ENCODE measurements at places on chromosomes 5 and 9.

GRCh38 chr5:9456435-9457042, 89.3 kb downstream of the SEMA5A start:
- no peak for DNase-seq

- DNase-seq: no peak
Observed at GRCh38 chr5:42309865-42310264, 113.4 kb upstream of the GHR start.

GRCh38 chr9:23302281-23302680, 523.8 kb downstream of the ELAVL2 start:
- no peak for DNase-seq

- no peak for DNase-seq
Observed at GRCh38 chr9:81574405-81574804, 114.9 kb downstream of the TLE1 start.

DNA sequence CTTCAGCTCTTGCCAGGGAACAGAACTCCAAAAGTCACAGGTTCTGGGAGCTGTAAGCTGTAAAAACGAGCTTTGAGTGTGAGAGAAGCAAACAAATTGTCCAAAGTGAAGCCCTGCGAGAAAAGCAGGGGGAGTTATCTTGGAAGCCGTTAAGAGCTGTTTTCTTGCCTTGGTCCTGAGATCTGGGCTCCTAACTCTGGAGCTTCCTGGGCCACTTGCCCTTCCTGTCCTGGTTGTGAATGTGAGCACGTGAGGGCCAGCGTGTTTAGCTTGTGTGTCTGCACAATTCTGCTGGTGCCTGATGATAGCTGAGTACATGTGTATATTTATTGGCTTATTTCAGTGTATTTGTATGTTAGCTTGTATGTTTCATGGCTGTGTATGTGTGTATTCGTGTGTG, 40.5 kb downstream of the DAB2IP start:
- DNase-seq: no peak

- peak; percentile 93 for DNase-seq
Observed at GRCh38 chr5:139389701-139390638, at the start of gene MZB1. MZB1 (minus strand) TSS chr5:139389913; CDS start chr5:139389856, 57 bp downstream.

- DNase-seq: no peak
Observed at GRCh38 chr5:55682071-55682470, 30.1 kb downstream of the SLC38A9 start.

DNA sequence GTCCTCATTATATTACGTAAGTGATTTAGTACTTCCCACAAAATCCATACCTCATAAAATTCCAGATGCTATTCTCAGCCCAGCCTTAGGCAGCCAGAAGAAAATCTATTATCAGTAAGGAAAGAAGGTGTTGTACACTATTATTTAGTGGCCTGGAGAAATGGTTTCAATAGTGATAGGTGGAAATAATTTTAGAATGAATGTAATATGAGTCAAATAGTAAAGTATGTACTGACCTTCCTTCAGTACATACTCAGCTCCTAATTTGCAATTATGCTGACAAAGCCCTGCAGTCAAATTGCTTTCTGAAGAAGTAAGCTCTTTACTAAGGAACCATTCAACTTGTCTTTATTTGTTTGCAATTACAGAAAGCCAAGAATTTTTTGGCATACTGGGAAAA, 409.2 kb downstream of the HTR1A start:
- no peak for DNase-seq

GRCh38 chr9:72400866-72401265, 35.9 kb upstream of the ZFAND5 start:
- no peak for DNase-seq

- no peak for DNase-seq
Observed at GRCh38 chr9:13131416-13131815, 148.1 kb downstream of the MPDZ start.

DNA sequence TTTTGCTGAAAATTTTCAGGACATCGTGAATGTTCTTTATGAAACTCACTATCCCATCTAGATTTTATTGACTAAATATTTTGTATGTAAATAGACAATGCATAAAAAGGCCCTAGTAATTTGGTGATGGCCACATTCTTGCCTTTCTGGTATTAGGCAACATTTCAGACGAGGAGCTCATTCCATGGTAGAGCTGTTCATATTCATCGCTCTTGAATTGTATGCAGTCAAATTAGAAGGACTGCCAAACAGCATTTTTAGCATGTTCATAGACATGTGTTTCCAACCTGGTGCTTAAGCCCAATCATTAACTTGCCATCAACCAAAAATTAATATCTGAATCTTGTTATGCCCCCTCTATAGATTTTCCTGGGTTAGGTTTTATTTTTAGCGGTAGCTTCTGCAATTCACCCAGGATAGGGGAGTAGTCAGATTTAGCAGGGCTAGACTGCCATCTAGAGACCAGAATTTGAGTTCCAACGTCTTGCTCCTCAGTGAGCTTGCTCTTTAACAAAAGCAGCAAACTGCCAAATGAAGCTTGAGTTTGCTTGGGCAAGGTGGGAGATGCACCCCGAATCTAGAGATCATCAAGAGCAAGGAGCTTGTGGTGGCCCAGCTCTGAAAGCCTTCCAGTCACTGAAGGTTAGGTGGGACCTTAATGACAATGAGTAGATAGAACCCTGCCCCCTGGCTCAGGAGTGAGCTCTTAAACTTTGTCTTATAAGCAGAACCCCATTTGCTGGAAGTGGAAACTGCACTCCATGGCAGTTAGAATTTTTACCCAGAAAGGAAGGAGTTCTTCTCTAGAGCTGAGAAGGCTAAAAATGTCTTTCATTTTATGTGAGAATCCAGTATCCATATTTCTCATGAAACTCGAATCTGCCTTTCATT, 456.2 kb downstream of the RASEF start:
- peak; percentile 20 for DNase-seq

DNA sequence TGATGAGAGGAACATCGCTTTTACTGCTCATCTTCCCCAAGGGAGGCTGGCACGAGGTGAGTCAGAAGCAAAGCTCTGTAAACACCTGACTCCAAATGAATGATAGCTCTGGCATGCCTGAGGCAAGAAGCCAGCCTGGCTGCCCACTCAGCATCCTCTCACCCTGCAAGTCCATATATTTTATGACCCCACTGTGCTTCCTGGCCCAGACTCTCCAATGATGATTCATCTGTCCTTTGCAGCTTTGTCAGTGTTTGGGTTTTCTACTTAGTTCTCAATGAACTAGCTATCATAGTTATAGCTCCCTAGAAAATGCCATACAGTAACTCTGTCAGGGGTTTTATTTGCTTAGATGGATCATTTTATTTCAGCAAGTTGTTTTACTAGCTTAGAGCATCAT, 52.1 kb upstream of the FSTL4 start:
- DNase-seq: no peak

- DNase-seq: no peak
Observed at GRCh38 chr9:137813651-137814415, 63.7 kb upstream of the CACNA1B start.

- no peak for DNase-seq
Observed at GRCh38 chr9:21968331-21969010, 25.7 kb downstream of the CDKN2A start.

- DNase-seq: no peak
Observed at GRCh38 chr5:103145196-103145595, 25.1 kb downstream of the PPIP5K2 start.

DNA sequence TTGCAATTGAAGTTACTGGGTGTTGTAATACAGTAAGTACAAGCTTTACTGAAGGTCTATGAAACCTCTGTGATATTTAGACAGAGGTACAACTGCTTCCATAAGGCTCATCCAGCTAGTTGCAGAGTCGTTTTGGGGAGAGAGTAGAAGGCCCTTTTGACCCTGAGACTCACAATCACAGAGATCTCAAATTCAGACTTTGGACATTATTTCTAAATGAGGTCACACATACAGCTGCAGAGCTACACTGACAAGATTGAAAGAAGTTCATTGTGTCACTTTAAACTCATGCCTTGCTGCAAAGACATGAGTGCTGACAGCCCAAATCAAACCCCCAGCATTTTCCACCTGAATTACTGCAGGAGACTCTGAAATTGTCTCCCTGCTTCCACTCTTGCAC, 205.9 kb upstream of the TMEM161B start:
- no peak for DNase-seq

- no peak for DNase-seq
Observed at GRCh38 chr9:130845254-130845653, 10.2 kb downstream of the ABL1 start.

DNA sequence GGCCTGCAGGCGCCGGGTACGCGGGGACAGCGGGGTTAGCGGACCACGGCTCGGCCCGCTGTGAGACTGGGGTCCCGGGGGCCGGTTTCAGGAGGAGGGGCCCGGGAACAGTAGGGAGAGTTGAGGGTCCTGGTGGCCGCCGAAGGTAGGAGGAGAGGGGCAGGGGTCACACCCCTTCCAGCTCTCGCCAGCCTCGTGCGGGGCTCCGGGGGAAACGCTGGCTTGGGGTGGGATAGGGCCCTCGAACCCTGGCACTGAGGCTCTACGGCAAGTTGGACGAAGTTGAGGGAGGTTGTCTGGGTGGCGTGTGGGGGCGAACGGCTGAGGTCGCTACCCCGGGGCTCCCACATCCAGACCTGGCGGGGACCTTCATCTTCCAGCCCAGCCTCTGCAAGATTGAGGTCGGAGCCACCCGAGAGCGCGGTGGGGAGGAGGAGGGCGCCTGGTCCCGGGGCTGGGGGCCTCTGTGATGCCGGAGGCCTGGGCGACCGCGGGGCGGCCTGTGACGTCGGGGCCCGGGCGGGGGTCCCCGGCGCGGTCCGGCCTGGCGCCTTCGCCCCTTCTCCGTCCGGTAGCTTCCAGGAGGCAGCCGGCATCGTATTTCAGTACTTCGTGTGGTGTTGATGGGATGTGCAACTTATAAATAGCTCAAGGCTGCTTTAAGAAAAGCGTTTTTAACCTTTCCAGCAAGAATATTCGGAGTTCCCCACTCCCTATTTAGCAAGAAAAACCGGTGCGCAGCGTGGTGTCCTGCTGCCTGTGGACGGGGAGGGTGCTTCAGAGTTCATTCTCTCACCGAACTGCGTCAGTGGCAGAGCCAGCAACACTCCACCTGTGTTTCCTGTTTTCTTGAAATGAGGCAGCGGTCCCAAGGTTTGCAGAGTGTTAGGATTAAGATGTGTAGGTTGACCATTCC, 902 bp downstream of the HABP4 start:
- DNase-seq: peak; percentile 49

DNA sequence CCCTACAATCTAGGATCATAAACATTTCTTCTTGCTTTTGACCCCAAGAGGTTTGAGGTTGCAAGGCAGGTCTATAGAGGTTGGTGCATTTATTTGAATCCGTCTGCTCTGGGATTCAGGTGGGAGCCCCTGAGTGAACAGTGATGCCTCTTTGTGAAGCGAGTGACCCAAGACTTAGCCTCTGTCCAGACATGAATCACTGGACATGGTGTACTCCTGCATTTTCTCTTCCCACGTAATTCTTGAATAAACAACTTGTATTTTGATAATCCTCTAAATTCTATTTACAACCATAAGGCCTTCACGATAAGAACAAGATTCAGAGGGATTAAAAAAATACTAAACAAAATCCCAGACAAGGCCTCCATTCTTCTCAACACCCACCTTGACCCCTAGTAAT, 67.5 kb upstream of the PLPP6 start:
- DNase-seq: no peak

- no peak for DNase-seq
Observed at GRCh38 chr9:36049408-36049807, 12.7 kb downstream of the RECK start.

- no peak for DNase-seq
Observed at GRCh38 chr5:91635950-91636734, 253.0 kb upstream of the ARRDC3 start.

- DNase-seq: no peak
Observed at GRCh38 chr9:2913026-2913425, 69.1 kb upstream of the PUM3 start.

DNA sequence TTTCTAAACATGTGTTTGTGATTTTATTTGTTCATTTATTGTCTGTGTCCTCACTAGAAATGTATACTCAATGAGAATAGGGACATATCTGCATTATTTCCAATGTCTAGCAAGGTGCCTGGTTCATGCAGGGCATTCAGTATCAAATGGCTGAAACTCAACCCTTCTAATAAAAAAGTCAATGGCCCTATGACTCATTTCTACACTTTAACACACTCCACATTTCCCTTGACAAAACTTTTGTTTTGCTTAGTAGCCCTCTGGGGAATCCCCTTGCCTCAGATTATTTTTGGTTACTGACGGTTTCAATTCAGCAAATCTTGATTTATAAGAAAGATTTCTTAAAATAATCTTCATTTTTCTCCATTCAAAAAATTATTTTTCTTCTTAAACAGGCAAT, 206.0 kb upstream of the DMRTA1 start:
- DNase-seq: peak; percentile 45

GRCh38 chr9:79208791-79209396, 362.9 kb upstream of the TLE4 start:
- no peak for DNase-seq

DNA sequence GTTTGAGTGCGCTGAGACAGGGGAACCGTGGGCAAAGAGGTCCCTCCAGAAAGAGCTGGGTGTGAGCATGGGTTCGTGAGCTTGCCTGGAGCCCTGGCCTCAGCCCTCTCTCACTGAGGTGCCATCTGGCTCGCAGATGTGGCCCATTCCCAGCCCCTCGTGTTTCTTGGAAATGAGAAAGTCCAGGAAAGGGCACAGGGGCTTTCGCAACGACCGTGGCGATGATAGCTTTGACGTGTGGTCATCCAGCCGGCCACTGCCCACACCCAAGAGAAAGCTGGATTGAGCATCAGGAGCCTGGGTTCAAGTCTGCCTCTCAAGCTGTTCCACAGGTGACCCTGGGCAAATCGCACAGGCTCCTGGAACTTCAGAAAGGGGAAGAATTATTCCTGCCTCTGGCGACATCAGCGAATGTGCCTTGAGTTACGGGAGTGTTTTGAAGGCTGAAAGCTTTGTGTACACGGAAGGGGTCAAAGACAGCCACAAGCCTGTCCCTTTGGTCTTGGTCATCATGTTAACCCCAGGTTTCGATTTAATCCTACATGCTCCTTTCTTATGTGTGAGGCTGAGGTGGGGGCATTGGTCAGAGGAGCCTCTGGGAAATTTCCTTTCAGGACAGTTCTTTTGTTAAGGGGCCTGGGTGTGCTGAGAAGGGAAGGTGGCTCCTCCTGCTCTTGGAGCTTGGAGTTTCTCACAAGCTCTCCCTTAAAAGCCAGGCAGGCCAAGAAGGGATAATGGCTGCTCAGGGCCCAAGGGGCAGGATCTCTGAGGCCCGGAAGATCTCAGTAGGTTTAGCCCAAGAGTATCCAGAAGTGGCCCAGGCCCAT, 41.7 kb upstream of the IL17B start:
- no peak for DNase-seq

- no peak for DNase-seq
Observed at GRCh38 chr5:17061973-17062470, 125.9 kb upstream of the MYO10 start.

GRCh38 chr9:112554516-112554915, 67.9 kb downstream of the KIAA1958 start:
- no peak for DNase-seq

- no peak for DNase-seq
Observed at GRCh38 chr9:128091144-128091543, 23.1 kb downstream of the SLC25A25 start.
